ENCODE measurements at places on chromosomes 12 and 14.
A peak's percentile ranks its signal among the peaks of the same experiment; 100 is the strongest.

DNA sequence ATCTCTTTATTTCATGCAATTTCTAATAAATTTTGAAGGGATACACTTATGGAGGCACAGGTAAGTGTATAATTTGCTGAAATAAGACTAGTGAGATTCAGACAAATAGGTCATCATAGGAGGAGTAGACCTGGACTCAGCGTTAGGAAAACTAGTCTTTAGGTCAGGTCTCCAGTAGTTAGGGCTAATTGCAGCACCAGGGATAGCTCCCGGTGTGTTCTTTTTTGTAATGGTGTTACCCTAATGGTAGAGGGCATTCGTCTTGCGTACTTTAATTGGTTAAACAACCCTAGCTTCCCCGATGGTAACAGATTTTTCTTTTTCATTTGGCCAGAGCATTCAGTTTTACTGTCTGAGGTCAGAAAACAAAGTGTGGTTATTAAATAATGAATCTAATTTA is 64.9 kb downstream of the ARID2 start:
- no peak for DNase-seq

DNA sequence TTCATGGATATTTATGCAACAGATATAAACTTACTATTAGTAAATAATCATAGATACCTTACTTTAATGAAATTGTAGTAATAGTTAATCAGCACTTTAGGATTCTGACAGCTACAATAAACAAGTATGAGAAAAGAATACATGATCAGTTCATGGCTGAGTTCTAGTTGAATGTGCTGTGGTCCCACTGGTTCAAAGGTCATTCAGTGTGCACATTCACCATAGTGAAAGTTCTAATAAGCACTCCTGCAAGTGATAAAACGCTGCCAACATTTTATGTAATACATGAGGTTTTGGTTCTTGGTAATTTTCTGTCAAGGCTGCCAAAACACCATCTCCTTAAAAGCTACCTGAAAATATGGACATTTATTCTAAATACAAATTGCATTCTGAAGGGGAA is 92.6 kb downstream of the NUMB start:
- DNase-seq, result no peak

DNA sequence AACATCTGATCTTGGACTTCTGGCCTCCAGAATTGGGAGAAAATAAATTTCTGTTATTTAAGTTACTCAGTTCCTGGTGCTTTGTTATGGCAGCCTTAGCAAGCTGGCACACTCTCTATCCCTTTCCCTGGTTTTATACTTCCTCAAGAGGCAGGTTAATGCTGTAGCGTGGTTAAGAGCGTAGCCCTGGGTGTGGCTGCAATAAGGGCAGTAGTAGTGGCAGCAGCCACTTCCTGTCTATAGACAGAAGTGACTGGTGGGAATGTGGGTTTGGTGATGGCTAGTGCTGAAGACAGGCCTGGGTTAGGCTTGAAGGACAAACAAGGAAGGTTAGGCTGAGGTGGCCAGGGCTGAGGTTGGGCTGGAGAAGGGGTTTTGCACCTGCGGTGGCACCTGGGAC is 3.6 kb upstream of the LGALS3 start:
- DNase-seq, result no peak

DNA sequence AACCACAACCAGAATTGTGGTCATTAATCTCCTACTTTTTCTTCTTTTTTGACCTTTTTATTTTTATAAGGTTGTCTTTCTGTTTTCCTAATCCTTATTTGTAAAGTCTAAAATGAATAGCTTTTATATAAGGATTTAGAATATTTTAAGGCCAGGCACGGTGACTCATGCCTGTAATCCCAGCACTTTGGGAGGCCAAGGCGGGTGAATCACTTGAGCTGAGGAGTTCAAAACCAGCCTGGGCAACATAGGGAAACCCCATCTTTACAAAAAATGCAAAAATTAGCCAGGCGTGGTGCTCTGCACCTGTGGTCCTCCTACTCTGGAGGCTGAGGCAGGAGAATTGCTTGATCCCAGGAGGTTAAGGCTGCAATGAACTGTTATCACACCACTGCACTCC is 55.1 kb downstream of the IFT81 start:
- DNase-seq, result no peak

- peak; percentile 51 for DNase-seq
Measured at GRCh38 chr12:110312581-110313360, 31.7 kb downstream of the ATP2A2 start.

DNA sequence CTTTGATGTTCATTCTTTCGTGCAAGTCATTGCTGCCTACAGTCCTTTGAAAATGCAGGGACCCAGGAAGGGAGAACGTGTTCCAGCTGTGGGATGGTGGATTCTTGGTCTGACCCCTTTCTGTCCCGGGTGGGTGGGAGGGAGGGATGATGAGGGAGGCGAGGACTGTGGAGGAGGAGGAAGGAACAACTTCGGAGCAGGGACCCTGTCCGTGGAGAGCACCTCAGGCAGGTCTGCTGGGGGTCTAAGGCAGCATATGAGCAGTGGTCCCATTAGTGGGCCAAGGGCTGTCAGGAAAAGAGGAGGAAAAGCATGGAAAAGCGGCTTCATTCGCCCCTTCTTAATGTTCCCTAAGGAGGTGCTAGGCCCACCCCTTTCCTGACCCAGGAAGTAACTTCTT is 36.0 kb downstream of the CACNA2D4 start:
- DNase-seq, result no peak

- no peak for DNase-seq
Measured at GRCh38 chr14:89719366-89720075, 235.0 kb downstream of the EFCAB11 start.

DNA sequence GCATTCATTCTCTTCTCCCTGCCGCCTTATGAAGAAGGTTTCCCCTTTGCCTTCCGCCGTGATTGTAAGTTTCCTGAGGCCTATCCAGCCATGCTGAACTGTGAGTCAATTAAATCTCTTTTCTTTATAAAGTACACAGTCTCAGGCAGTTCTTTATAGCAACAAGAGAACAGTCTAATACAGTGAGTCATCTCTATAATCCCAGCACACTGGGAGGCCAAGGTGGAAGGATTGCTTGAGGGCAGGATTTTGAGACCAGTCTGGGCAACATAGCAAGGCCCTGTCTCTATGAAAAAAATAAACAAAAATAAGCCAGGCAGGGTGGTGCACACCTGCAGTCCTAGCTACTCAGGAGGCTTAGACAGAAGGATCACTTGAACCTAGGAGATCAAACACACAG is 259.9 kb downstream of the CEP128 start:
- DNase-seq, result no peak

DNA sequence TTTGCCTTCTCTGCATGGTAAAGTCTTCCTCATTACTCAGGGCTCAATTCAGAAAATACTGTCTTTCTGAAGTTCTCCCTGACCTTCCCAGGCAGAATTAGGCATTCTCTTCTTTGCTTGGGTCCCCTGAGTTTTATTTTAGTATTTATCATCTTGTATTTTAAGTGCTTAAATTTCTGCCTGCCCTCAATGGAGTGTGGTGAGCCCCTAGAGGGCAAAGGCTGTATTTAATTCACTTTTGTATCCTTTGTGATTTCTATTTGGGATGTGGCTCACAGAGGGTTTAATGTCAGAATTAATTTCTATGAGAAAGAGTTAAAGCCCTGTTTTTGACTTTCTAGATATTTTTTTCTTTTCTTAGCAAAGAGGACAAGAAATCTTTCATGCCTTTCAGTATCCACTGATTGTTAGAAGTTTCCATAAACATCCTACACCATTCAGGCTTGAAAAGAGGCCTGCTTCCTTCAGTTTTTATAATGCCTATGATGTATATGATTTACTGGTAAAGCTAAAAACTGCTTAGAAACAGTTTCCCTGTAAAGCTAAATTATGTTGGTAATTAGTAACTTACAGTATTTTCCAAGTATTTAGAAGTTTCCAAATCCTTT is 55.6 kb upstream of the PTPRB start:
- DNase-seq, result no peak

DNA sequence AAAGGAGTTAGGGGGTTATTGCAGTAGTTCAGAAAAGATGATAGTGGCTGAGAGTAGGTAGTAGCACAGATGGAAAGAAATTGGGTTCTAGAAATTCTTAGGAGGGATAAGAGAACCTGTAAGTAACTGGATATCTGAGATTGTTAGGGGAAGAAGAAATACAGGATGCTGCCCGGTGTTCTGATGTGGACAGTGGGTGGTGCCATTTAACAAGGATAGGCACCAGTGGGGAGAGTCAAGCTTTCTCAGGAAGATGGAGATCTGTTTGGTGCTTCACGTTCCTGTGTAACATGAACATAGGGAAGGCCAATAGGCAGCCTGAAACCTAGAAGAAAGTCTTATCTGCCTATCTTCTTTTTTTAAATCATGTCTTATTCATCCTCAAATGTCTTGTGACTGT is 245.9 kb downstream of the NPAS3 start:
- no peak for DNase-seq
